Osteocyte (in vitro differentiated cells): ENCODE measurements at places on chromosomes 16 and 17.

GRCh38 chr16:47392081-47392480 lies 68.8 kb downstream of the ITFG1 start:
- no peak for DNase-seq

DNA sequence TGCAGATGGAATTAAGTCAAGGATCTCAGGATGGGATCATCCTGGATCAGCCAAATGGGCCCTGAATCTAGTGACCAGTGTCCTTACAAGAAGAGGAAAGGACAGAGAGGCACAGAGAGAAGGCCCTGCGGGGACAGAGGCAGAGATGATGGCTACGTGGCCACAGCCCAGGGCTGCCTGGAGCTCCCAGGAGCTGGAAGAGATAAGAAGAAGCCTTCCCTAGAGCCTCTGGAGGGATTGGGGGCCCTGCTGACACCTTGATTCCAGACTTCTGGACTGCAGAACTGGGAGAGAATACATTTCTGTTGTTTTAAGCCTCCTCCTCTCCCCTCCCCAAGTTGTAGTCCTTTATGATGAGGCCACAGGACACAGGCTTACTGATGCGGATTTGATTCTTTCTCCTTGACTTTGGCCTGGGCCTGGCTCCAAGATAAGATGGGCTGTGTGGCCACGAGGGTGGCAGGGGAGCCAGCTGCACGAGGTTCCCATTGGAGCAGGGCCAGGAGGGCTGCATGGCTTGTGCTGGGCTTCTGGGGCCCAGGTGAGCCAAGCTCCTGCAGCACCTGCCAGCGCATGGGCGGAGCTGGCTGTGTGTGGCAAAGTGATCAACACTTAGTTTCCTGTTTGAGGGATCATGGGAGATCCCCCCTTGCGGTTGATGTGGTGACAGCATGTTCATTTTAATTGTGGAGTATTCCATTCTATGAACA lies 146.1 kb downstream of the IRF8 start:
- no peak for DNase-seq

- no peak for DNase-seq
These were observed 177.4 kb upstream of the SDK2 start for GRCh38 chr17:73821665-73822064.

GRCh38 chr17:1431631-1432104 lies 24.4 kb downstream of the CRK start:
- DNase-seq = no peak

DNA sequence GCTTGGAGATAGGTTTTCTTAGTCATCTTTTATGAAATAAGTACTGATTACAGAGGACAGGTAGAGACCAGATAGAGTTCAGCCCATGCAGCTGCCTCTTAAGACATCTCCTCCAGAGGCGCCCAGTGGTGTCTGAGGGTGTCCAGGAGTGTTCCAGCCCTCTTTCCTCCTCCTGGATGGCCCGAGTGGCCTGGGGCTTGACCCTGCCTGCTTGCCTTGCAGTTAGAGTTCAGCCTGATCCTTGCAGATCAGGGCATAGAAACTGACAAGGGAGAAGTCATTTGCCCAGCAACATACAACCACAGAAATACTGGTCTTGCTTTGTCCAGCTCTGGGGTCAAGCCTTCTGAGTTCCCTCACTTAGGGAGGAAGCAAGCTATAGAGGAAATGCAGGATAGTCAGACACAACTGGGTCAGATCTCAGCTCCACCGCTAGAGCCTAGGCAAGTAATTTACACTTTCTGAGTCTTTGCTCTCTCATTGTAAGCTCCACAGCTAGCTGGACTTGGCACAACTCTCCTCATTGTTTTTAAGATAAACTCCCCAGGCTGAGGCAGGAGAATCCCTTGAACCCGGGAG lies 3.6 kb upstream of the CCL1 start:
- DNase-seq = no peak

DNA sequence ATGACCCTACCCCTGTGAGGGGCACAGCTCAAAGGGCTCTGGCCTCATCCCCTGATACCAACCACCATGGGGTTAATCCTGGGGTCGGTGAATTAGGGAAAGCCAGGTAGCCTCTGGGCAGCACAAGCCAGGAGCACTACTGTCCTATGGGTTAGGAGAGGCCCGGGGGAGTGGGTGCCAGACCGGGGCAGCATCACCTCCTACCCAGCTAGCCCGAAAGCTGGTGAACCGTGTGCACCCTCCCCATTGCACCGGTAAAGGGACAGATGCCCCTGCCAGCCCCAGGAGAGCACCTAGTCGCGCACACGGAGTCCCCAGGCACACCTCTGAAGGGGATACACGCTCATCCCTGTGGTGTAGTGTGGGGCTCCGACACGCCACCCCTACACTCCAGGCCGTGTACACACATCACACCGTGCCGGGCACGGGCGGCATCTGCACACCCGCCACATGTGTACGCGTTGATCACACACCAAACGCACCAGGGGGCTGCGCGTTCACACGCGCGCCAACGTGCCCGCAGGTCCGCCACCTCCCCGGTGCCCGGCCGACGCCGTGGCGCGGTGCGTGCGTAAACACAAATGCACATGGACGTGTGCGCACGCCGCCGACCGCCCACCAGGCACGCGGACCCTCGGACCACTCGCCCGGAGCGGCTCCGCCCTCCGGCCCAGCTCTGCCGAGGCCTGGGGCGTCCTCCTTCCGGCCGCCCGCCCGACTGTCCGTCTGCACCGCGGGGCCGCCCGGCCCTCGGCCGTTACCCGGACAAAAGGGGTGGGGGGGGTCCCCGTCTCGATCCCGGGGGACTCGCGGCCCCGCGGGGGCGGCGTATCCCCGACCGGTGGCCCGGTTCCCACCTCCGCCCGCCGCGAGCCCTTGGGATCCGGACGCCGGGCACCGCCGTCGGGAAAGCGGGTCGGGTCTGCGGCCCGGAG lies 785 bp downstream of the UBALD1 start:
- DNase-seq = no peak

DNA sequence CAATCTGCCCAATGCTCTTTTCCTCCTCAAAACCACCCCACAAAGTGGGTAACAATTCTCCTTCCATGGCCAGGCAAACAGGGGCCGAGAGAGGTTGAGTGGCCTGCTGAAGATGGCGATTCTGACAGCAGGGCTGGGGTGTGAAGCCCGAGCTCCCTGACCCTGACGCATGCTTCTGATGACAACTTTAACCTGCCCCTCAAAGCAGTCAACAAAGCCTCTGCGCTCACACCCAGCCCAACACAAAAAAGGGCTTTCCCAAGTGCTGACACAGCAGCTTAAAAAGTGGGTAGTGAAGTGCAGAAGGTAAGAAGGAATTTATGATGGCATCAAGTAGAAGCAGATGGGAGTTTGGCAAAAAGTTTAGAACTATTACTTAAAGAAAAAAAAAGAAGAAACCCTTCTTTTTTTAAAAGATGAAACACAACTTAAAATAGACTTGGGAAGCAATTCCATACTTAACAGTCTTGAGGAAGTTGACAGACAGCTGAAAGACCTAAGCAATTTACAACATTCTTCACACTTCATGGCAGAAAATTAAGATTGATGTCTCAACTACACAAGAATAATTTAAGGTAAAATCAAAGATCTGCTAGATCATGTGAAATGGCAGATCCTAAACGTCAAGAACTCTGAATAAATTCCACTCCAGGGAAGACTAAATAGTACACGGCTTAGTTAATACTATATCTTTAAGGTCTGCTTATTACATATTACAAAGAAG lies 133.9 kb downstream of the PARN start:
- DNase-seq = no peak

DNA sequence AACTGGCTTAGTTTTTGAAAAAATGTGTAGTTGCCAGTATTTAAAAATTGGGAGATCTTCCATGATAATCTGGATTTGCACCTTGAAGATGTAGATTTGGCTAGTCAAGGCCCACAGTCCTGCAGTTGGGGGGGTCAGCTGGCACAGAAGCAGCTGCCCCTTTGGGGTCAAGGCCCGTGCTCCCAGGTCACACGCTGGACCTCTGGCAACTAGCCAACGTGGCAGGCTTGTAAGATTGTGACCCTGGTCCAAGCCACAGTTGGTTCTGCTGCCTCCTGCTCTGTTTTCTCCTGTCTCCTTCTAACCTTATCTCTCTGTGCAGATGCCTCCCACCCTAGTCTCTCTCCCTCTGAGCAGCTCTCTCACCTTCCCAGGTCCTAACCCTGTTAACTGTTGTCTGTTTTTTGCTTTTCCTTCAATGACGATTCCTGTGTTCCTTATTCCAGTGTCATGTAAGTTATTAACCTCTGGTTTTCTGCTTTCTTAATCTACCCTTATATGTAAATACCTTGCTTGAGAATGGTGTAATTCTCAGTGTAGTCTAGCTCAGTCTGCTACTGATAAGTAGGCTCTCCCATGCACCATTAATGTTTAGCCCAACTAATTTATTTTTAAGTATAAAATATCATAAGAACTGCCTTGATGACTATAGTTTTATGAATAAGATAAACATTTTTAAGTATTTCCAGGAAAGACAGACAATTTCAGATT lies 27.9 kb downstream of the CLEC16A start:
- no peak for DNase-seq

DNA sequence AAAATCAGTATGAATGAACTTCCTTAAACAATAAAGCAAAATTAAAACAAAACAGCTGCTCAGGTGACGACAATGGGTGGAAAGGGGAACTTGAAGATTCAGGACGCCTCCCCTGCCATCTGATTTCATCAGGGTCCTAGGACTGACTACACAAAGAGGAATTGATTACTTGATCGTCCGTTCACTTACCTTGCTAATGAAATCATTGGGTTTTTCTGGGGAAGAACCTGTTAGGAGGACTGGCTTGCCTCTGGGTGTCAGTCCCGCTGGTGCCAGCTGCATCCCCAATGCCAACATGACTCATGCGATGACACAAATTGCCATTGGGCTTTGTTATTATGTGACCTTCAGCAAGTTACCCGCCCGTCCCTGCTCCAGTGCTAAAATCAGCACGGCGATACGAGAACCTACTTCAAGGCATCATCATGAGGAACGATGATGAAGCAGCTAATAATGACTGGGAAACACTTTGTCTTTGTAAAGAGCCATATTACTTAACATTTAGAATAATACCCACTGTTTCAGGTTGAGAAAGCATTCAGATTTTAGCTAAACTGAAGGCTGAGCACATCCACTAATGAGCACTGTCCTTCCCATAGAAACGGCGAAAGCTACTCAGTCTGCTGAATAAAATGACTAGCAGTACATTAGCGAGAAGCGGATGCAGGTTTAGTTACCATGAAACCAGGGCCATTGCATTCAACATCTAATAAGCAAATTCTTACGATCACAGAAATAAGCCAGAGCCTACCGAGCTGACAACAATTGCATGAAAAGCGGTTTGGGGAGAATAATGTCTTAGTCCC lies 139.4 kb downstream of the ZFHX3 start:
- DNase-seq = no peak

- DNase-seq = no peak
These were observed 48.1 kb downstream of the MYO18A start for GRCh38 chr17:29131814-29132682.

- DNase-seq = no peak
These were observed 1.2 kb downstream of the MAF start for GRCh38 chr16:79599256-79599836.

DNA sequence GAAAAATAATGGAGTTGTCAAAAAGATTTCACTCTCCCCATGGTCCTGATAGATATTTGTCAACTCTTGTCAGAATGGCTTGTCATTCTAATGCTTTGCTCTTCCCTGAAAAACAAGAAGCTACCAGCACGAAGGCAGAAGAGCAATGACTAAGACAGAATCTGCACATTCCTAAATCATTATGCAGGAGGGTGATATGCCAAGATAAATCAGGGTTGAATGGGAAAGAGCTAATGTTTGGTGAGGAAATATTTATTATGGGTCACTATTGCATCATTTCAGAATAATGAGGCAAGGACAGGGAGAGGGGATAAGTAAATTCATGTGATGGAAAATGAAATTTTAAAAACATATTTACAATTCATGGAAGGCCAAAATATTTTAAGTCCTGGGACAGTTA lies 297.5 kb upstream of the XYLT1 start:
- DNase-seq = no peak

DNA sequence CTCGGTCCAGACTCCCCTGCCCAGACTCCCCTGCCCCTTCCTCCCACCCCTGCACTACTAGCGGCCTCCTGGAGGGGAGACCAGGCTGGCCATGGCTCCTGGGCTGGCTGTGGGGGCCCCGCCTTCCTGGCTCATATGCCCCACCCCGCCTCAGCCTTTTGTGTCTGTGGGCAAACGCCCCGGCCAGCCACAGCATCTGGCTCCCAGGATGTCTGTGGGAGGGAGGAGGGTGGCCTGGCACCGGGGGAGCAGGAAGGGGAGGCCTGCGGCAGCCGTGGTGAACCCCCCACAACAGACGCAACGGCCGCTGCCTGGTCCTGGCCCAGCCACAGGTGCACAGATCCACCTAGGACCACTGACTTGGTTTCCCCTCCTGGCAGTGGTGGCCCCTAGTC lies 32.9 kb downstream of the BAHCC1 start:
- DNase-seq = no peak

GRCh38 chr17:59093702-59094231 lies 12.9 kb downstream of the TRIM37 start:
- DNase-seq = no peak

GRCh38 chr17:32914181-32914580 lies 13.8 kb upstream of the TMEM98 start:
- DNase-seq = no peak

DNA sequence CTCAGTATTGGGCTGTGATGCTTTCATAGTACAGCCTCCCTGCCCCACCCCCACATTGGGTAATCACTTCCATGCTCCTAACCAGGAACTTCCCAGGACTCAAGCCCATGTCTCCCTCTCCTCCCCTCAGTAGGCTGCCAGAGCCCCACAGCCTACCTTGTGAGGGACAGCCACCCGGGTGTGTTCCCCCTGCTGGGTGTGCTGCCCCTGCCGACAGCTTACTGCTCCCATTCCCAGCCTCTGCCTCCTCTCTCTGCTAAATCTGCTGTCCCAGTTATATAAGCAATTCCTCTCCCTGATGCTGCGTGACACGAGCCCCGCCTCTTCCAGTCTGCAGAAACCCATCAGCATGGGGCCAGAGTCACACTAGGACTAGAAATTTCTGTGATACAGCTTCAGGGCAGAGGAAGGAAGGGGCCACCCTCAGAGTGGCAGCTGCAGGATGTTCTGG lies at the start of gene RSKR:
TSS of gene RSKR (minus strand) at position 255 of the 451 bp plus-strand sequence. CDS start at position 231, 24 bp downstream.
- no peak for DNase-seq

DNA sequence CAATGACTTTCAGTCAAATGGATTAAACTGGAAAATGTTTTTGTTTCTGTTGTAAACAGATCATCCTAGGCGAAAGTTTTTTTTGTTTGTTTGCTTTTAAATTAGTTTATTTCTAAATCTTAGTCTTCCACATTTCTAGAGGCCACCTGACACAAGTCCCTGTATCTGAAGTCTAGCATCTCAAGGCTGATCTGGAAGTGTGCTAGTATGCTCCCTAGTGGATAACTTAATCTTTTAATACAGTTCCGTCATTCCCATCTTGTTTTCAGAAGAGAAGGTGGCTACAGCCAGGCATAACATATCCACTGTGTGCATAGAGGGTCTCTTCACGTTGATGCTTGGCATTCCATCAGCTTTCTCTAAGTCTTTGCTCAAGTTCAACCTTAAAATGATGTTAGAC lies 7.6 kb downstream of the IFT20 start:
- no peak for DNase-seq
